ENCODE measurements at places on chromosomes 3 and 15.

DNA sequence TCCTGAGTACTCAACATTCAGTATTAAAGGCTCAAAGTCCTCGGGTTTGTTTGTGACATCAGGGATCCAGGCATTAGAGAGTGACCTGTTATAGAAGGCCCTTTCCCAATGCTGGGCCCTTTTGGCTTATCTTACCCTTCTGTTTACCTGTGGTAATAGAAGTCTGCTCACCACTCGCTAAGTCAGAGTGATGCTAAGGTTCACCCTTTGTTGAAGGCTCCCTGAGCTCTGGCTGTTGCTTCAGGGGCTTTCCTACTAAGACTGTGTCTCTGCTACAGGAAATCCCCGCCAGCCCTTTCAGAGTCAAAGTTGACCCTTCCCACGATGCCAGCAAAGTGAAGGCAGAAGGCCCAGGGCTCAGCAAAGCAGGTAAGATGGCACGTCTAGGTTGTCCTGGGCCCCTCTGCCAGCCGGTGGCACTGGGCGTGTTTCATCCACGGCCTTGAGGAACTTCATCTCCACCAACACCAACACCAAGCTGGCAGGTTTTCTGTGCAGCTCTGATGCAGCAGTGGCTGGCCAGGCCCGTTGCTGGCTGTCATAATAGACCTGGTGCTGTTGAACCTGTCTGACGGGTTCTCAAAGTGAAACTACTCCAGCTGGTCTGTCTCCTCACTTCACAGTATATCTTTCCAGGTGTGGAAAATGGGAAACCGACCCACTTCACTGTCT, 99.1 kb downstream of the DNASE1L3 start:
- no peak for DNase-seq

DNA sequence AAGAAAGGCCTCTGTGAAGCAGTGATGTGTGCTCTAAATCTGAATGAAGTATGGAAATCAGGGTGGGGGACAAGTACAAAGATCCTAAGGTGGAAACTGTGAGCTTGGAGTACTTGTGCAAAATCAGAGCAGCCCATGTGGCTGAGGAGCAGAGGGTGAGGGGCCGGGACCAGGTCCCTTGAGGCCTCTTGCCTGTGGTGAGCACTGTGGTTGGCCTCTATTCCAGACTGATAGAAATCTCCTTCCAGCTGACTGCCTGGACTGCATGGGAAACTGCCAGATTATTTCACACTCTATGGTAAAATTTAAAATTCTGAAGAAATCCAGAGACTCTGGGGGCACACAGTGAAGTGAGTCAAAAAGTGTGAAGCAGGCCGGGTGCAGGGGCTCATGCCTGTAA, 81.4 kb downstream of the TM4SF4 start:
- DNase-seq, result no peak

DNA sequence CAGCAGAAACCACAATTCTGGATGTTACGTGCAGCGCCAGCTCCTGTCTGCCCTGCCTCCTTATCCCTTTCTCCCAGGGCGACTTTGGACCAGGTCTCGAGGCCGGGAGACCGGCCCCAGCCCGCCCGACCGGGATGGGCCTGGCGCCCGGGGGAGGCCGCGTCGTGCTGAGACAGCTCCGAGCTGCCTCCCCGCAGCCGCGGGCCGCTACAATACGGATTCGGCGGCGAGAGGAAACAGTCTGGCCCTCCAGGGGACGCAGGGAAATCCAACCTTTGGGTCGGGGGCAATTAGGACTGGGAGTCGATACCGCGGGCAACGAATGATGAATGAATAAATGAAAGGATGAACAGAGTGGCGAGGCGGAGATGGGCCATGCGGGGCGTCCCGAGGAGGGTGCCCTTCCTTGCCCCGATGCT, 537 bp downstream of the GRAMD2A start:
- no peak for DNase-seq

DNA sequence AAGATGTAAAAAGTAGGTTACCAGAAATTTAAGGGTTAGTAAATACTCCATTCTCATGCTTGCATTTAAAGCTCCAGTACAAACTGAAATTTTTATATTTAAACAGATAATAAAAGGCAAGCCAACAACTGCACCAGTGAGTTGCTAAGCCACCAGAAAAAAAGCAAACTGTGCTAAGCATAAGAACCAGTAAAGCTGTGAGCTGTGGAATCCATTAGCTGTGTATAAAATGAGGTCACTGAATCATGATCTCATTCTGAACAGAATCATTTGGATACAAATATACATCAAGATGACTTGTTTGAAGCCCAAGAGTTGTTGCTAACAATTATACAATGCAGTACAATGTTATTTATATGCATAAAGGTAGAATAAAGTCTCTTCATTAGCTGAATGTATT, 1312.2 kb downstream of the SI start:
- no peak for DNase-seq

- DNase-seq, result no peak
Measured at GRCh38 chr15:44676676-44677075, 13.2 kb upstream of the SPG11 start.

GRCh38 chr15:70362886-70363285, 265.2 kb upstream of the TLE3 start:
- DNase-seq, result no peak

DNA sequence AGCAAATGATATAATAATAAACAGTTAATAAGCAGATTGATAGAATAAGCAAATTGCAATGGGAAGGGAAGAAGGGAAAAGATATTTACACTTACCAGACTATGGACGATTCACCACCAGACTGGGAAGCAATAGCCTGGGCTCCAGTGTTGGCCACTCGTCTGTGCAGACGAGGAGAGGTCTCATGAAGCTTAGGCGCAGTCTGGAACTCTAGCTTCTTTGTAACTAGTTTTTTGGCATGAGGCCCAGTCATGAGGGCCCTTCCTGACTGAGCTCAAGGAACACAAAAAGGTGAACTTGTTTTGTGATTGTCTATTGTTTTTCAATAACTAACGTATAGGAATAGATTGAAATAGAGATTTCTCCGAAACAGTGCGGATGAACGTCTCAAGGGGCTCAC, 63.3 kb upstream of the GATM start:
- DNase-seq, result no peak

DNA sequence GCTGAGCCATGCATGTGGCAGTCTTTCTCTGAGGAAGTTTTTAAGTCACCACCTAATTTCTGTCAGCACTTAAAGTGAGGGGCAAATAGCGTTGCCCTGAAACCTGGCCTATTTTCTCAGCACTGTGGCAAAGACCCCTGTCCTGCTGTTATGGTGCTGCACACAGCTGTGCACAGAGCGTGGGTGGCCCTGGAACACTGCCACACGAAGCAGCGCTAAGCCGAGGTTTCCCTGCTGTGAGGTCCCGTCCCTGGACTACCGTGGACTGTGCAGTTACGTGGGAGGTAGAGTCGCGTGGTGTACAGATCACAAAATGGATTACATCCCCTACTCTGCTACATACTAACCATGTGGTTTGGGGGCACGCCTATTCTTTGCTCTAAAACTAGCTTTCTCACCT, 101.6 kb upstream of the NR2E3 start:
- no peak for DNase-seq

DNA sequence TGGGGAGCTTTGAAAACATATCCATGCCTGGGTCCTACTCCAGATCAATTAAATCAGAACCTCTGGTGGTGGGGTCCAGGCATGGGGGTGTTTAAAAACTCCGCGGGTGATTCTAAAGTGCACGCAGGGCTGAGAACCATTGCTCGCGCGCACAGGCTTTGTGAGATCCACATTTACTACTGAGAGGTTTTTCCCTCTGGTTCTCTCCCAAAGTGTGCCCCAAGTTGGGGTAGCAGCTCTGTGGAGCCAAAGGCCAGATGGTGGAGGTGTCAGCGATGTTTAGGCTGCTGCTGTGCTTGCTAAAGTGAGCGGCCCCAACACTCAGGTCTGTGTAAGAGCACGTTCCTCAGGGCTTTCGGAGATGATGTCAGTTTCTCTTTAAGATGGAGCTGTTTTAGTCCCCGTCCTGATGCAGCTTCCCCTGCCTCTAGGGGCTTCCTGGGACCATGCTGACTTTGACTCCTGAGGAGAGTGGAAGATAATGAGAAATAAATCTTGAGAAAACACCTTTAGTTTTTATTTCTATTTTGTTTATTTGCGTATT, 13.4 kb upstream of the MAGEF1 start:
- DNase-seq, result no peak

GRCh38 chr15:63110428-63111026, 11.1 kb upstream of the LACTB start:
- no peak for DNase-seq

DNA sequence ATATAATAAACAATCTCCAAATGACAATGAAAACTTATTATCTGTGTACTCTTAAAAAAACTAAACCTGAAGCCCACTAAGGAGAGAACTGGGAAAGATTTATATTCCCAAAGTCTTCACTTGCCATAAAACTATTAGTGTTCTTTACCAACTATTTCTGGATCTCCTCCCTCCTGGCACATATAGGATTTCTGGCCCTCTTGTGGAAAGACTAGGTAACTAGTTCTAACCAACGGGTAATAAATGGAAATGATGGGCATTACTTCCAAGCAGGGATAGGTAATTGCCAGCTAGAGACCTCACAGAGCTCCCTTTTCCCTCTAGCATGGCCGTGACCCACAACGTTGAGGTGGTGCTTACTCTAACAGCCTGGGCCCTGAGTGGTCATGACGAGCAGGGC, 110.1 kb downstream of the DNAH12 start:
- DNase-seq, result no peak

GRCh38 chr3:127589600-127590281, 792 bp downstream of the TPRA1 start:
- no peak for DNase-seq

DNA sequence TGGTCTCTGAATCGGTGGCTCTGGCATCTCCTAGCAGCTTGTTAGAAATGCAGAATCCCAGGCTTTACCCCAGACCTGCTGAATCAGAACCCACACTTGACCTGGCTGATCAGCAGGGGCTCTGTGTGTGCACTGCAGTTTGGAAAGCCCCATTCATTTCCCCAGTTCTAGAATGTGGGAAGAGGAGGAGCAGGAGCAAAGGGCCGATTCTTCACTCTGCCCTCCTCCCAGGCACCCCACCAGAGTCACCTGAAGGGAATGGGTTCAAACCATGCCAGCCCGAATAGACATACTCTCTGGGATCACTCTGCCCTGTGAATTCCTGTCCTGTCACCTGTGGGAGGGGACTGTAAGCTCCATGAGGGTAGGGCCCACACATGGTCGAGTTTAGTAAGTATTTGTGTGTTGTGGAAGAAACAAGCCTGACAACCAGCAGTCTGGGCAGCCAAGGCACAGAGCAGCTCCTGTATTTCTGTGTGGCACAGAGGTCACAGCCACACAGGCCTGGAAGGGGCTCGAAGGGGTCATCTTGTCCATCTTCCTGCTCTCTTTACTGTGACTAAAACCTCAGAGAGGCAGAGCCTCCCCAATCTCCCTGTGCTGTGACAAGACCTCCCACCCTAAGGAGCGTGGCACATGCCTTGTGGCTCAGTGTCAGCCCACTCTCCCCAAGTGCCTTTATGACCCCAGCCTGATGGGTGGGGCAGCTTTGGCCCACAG, 29.0 kb upstream of the HHATL start:
- DNase-seq, result no peak

DNA sequence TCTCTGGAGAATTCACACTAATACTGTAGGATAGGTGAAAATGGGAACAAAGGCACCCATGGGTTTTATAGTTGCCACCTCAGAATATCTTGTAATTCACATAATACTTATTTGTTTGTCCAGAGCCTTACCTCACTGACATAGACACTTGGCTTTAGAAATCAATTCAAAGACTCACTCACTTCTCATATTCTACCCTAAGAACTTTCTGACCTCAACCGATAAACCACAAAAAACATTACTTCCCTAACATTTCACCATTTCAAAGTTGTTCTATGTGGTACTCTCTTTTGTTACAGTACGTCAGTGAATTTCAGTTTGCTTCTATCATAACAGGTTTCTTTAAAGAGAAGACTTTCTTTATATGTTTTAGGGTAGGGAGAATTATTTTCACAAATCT, 359.3 kb downstream of the IGSF11 start:
- no peak for DNase-seq

- no peak for DNase-seq
Measured at GRCh38 chr3:109930582-109930981, 593.2 kb upstream of the DPPA4 start.

DNA sequence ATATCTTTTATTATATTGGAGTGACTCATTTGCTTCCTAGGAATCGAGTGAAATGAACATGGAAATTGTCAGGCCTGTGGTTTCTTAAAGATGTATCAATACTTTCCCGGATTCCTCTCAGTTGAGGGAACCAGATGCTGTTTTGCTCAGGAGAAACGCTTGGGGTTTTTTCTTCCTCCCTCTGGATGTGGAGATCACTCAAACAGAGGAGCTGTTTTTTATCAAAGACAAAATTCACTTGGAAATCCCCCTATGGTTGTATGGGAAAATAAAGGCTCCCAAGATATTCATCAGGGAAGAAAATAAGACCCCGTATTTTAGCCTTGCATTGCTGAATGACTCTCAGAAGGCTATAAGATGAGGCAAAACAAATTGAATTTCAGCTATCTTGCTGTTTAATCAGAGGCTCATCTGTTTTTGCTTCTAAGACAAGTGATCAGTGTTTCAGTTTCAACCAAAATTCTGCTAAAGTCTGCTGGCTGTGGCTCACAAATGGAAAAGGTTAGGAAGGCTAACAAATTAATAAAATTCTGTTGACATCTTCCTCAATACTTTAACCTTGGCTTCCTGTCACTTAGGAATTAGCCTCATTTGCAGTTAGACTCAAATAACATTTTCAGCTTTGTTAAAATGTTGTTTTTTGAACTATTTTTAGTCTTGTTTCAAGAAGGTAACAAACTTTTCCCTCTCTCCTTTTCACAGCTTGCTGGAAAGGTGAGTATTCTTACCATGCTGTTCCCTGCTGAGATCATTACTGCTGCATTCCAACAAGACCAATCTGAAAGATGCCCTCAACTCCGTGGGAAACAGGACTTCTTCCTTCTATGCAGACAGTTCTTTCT, 83.6 kb downstream of the COL6A5 start:
- no peak for DNase-seq

- DNase-seq, result no peak
Measured at GRCh38 chr15:94749811-94750617, 518.7 kb downstream of the MCTP2 start.

- no peak for DNase-seq
Measured at GRCh38 chr15:38130205-38130567, 122.5 kb upstream of the SPRED1 start.

DNA sequence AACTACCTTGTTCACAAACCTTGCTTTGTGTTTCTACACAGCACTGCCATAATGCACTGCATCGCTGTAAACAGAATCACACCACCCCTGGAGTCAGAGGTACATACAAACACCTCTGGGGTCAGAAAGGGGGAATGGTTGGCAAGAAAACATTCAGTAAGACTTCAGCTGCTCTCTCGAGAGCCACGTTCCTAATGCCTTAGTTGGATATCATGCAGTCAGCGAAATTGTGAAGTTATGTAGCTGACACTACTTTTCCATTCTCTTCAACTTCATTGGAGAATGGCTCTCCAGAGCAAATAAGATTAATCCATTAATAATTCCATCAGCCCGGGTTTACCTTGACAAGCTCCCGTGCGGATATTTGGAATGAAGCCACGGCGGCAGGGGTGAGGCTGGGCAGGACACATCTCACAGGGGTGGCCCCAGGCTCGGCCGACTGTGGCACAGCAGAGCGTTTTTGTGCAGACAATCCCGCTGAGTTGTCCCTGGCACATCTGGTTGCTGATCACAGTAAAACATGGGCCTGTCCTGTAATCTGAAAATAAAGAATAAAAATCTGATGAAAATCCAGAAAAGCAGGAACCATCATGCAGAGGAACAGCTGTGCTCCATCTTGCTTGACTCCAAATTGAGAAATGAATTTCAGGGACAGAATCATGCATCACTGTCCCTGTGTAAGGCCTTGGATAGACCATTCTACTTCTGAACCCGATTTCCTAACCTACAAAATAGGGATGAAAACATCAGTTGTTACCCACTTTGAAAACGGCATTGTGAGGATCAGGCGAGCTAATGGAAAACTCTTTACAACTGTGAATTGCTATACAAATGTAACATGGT, 108.0 kb downstream of the FBN1 start:
- DNase-seq, result no peak
